NCI-H460 (cell line): ENCODE measurements at places on chromosomes 5 and 9. TPM values are rescaled to one million over a fixed set of nuclear protein-coding genes. Genes with fewer than 3 reads are reported as not detected.

GRCh38 chr5:146548781-146549449 lies 32.9 kb upstream of the GPR151 start:
- no peak for DNase-seq

- no peak for DNase-seq
These were observed 154.9 kb upstream of the PAPPA start for GRCh38 chr9:115998666-115999065.

The SPINK1 gene
- not detected in 2 replicates for total RNA-seq

The SLC6A7 gene
- total RNA-seq, result 1.6 TPM in 2 replicates

GRCh38 chr5:65563777-65564176 lies 681 bp downstream of the PPWD1 start:
- DNase-seq, result no peak

- peak; percentile 41 for DNase-seq
These were observed 35.3 kb downstream of the MED27 start for GRCh38 chr9:132044176-132044875.

The PCDH12 gene
- 0.05 and 0.09 TPM in 2 replicates for total RNA-seq

- no peak for DNase-seq
These were observed 113.0 kb downstream of the ANXA1 start for GRCh38 chr9:73264631-73265030.

- no peak for DNase-seq
These were observed 60.7 kb downstream of the ROR2 start for GRCh38 chr9:91889161-91889911.
